ENCODE measurements at places on chromosomes 5 and 9. TPM values are rescaled to one million over a fixed set of nuclear protein-coding genes. Genes with fewer than 3 reads are reported as not detected.

Gene SLU7
- 43.1 TPM for total RNA-seq

Gene KLHL3
- total RNA-seq: 32.1 TPM

Gene FOXD4L5
- 0.29 TPM for total RNA-seq

- no peaks in the 10 kb centered on the region for H3K36me3 ChIP-seq
- no peak overlapping the region for H3K27ac ChIP-seq
- H3K27me3 ChIP-seq: no peaks in the 10 kb centered on the region
- DNase-seq: peak; percentile 57
- H3K4me3 ChIP-seq: no peak overlapping the region
Observed at GRCh38 chr9:130343445-130343918, 77.9 kb downstream of the HMCN2 start.

- peaks cover 4% of the 10 kb centered on the region for H3K4me1 ChIP-seq
- no peaks in the 10 kb centered on the region for H3K36me3 ChIP-seq
- H3K27me3 ChIP-seq: peaks cover 54% of the 10 kb centered on the region
- peak; percentile 95 for DNase-seq
Observed at GRCh38 chr9:127224883-127225739, 39.5 kb upstream of the GARNL3 start.

DNA sequence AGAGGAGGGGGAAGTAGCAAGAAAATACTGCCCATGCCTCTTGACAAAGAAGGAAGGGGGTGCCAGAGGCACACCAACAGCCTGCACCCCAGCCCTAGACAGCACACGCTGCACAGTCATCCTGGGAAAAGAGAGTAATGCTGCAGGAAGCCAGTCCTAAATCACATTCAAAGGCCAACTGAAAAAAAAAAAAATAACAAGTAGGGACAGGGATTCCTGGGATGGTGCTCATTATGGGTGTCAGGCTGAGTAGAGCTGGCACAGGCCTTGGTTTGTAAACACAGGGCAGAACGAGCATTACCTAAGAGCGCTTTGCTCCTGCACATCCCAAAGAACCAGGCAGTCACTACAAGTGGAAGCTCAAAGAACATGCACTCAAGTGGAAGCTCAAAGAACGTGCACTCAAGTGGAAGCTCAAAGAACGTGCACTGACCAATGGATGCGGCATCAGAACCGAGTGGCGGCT lies 7.8 kb downstream of the RAPGEF1 start:
- H3K27me3 ChIP-seq: no peaks in the 10 kb centered on the region
- H3K27ac ChIP-seq: no peak overlapping the region
- no peak for DNase-seq
- H3K4me1 ChIP-seq: peaks cover 47% of the 10 kb centered on the region
- H3K4me3 ChIP-seq: no peak overlapping the region

GRCh38 chr5:14239951-14240350 lies 96.8 kb downstream of the TRIO start:
- peaks cover 18% of the 10 kb centered on the region for H3K4me1 ChIP-seq
- no peaks in the 10 kb centered on the region for H3K36me3 ChIP-seq
- no peak overlapping the region for H3K27ac ChIP-seq

DNA sequence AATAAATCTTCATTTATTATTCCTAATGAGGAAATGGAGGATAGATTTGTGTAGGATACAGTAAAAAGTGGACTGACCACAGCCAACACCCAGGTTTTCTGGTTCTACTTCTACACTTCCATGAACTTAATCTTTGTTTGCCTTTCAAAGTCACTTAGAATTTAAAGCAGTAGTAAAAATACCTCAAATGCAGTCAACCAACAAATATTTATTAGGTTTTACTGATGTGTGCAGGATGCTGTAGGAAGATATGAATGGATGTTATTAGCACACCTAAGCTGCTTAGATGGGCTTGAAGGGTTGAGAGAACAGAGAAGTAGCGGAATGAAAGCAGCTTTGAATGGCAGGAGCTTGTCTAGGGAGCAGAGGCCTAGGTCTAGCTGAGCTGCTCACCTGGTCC lies 201.1 kb downstream of the PALM2AKAP2 start:
- no peaks in the 10 kb centered on the region for H3K36me3 ChIP-seq
- H3K4me1 ChIP-seq: no peaks in the 10 kb centered on the region
- peaks cover 9% of the 10 kb centered on the region for H3K27me3 ChIP-seq
- no peak overlapping the region for H3K4me3 ChIP-seq
- no peak overlapping the region for H3K27ac ChIP-seq

Gene ZMAT2
- total RNA-seq: 67.6 TPM

DNA sequence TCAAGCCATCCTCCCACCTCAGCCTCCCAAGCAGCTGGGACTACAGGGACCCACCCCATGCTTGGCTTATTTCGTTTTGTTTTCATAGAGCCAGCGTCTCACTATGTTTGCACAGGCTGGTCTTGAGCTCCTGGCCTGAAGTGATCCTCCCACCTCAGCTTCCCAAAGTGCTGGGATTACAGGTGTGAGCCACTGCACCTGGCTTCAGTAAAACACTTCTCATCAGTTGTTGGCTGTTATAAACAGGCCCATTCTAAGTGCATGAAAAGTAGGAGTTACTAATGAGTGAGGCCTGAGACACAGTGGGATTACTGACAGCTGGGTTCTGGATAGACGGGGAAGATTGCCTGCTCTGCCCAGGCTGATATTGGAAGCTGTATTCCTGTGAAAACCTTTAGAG lies 3.5 kb downstream of the CRB2 start:
- no peak for DNase-seq
- peaks cover 42% of the 10 kb centered on the region for H3K4me1 ChIP-seq
- H3K27ac ChIP-seq: peak overlapping the region; percentile 22
- H3K36me3 ChIP-seq: no peaks in the 10 kb centered on the region
- no peak overlapping the region for H3K4me3 ChIP-seq

Gene SYK
- total RNA-seq: 9.6 TPM

Gene MELK
- 24.0 TPM for total RNA-seq

Gene HMMR
- total RNA-seq: 13.3 TPM

- peaks cover 23% of the 10 kb centered on the region for H3K4me1 ChIP-seq
- H3K27me3 ChIP-seq: no peaks in the 10 kb centered on the region
- no peaks in the 10 kb centered on the region for H3K36me3 ChIP-seq
- peak overlapping the region; percentile 93 for H3K27ac ChIP-seq
Observed at GRCh38 chr5:124402144-124402581, 344.3 kb downstream of the ZNF608 start.

Gene S1PR3
- 1.7 TPM for total RNA-seq

Measured in progenitor cell of endocrine pancreas (in vitro differentiated cells).